Fibroblast of pulmonary artery (primary cell): ENCODE measurements at places on chromosomes 4 and X.

GRCh38 chr4:122978789-122979188, 56.4 kb upstream of the NUDT6 start:
- DNase-seq: no peak

DNA sequence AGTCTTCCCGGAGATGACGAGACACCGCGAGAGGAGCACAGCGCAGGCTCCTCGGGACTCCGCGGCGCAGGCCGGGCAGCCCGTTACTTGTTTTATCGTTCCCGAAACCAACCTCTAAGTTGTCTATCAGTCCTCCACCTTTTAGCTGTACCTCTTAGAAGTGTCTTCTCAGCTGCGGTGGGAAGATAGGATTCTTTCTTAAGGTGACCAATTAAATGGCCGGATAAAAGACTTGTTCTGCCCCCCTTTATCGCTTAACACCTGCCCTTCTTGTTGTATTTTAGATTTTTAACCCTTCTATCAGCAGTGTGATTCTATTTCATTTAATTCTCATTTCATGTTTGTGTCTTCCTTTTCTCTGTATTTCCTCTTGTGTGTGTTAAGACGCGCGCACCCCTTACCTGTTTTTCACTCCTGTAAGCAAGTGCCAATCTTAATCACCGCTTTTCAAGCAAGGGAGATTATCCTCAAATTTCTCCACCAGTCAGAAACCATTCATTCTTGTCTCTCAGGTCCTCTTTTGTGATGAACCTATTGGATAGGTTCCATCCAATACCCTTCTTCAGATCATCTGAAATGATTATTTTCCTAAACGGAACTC, at the start of gene SLC9B2:
Gene SLC9B2, minus strand, starts transcription at position 15 of the 601 bp plus-strand sequence. CDS start 9,211 bp downstream, outside the sequence.
- DNase-seq: no peak

DNA sequence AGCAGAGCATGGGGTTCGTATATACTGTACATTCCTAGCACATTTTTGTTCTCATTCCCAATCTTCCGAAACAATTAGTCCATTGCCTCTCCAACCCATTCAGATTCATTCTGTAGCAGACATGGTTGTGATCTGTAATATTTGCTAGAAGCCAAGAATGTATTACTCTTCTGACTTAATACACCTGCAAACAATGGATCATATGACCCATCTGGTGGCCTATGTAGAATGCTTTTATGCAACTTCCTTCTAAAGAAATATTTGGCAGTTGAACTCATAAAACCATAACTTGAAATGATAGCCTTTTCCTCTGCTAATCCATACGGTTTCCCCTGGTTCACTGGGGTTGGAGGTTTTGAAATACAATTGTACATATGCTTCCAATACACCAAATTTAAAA, 32.8 kb upstream of the SGMS2 start:
- DNase-seq: peak; percentile 12

- DNase-seq: no peak
Observed at GRCh38 chr4:1098311-1098925, 14.9 kb downstream of the RNF212 start.

GRCh38 chrX:10597871-10598270, 22.5 kb downstream of the MID1 start:
- DNase-seq: peak; percentile 61

DNA sequence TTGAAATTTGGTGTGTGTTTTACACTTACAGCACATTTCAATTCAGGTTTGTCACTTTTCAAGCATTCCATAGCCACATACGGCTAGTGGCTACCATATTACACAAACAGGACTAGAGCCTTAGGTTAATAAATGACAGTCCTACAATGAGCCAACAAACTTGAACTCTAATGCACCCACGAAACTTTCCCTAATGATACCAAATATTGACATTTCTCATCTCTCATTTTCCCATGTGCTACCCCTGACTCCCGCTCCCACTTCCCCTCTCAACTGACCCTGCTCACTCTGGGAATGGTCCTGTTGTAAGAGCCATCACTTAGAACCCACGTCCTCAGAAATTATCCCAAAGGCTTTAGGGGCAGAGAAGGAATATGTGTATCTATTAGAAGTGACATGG, 4.9 kb upstream of the TLR10 start:
- DNase-seq: no peak

DNA sequence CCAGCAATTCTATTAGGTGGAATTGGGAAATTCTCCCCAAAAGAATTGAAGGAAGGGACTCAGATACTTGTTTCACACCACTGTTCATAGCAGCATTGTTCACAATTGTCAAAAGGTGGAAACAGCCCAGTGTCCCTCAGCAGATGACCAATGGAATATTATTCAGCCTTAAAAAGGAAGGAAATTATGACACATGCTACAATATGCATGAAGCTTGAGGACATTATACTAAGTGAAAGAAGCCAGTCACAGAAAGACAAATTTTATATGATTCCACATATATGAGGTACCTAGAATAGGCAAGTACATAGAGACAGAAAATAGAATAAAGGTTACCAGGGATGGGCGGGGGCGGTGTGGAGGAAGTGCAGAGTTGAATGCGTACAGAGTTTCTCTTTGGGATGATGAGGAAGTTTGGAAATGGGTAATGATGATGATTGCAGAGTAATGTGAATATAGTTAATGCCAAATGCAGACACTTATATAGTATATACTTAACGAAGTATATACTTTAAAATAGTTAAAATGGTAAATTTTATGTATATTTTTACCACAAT, 29.6 kb downstream of the DOCK11 start:
- no peak for DNase-seq

DNA sequence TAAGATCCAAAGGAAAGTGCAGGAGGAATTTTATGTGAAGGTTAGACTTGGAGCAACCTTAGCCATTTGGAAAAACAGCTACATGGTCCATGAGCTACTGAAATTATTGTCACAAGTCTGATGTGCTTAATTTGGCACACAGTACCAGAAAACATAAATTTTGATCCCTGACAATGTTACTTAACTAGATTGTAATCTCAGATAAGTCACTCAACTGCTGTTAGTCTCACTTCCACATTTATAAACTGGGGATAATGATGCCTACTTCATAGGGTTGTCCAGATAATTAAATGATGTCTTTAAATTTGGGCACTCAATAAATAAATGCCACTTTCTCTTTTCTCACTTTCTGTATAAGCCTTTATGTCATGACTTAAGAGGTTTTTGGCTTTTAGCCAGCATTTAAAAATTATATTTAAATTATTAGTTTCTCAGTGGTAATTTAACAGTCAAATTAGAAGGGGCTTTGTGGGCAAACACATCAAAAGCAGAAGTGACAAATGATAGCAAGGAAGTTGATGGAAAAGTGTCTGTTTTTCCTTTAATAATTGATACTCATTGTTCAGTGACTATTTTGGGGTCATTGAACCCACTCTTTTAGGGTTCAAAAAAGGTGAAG, 58.3 kb downstream of the PAQR3 start:
- no peak for DNase-seq

- DNase-seq: no peak
Observed at GRCh38 chr4:11546391-11547175, 117.9 kb upstream of the HS3ST1 start.

GRCh38 chrX:13013363-13014110, 30.9 kb downstream of the FAM9C start:
- peak; percentile 72 for DNase-seq

DNA sequence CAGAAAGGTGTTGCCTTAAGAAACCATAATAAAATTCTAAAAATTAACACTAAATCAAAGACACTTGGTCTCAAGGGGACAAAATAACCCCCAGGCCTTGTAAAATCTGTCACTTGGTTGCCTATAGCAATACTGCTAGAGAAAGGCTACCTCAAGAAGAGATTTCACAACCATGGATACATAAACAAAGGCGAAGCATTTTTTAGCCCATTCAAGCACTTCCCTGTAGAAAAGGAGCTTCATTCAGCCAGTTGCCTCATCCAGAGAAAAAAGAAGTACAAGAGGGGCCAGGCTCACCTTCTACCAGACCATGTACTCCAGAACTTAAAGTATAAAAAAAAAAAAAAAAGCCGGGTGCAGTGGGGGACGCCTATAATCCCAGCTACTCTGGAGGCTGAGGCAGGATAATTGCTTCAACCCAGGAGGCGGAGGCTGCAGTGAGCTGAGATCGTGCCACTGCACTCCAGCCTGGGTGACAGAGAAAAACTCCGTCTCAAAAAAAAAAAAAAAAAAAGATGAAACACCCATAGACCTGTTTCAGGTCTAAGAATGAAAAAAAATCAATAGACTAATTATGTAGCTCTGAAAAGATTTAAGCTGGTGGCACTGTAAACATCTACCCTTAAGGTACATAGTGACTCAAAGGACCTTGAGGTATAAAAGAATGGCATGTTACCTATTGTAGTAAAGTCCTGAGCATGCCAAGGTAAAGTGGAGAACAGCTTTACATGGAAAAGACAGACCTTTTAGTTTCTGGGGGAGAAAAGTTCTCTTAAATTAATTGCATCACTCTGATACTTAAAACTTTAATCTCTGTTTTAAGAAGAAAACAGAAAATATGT, 18.0 kb downstream of the RUFY3 start:
- DNase-seq: no peak

DNA sequence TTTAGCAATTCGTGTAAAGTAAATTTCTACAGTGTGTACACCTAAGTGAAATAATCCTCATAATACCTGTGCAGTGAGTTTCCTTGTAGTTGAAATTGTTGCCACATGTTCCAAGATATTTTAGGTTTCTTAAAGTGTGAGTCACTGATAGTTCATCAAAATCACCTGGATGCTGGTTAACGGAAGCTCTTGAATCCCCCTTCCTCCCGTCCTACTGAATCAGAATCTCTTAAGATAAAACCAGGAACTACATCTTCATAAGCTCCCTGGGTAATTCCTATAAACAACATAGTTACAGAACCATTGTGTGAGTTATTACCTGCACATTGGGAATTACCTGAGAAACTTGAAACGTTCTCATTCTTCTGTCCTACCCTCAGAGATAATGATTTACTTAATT, 197.4 kb upstream of the HS3ST1 start:
- no peak for DNase-seq

DNA sequence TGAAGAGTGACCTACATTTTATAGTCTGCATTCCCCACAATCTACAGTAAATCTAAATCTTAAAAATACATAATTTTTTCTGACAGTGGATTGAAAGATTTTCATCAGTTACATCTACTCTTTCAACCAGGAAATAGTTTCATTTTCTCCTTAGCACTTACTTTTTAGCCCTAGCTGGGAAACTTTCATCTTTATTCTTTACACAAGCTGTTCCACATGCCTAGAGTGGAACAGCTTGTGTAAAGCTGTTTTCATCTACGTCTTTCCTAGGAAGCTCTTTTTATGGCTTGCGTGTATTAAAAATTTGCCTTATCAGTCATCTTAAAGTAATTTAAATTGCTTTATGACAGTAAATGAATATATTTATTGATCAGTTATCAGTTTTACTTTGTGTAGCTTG, 40.5 kb downstream of the RBPJ start:
- DNase-seq: no peak

DNA sequence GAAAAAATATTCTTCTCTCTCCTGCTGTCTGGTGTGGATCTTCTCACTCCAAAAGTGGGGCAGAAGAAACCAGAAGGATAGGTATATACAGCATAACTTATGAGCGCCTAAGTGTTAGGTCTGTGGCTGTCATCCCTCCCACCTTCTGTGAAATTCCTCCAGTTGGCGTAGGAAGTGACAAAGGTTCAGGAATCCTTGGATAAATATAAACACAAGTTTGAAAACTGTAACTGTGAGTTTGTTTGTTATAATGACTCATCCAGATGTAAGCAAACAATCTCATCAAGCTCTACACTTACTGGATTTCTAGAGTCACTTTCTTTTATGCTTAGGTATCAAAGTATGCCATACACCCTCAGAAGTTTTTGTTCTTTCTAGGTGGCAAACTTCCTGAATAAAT, 405.2 kb downstream of the FAT4 start:
- DNase-seq: peak; percentile 37

- peak; percentile 75 for DNase-seq
Observed at GRCh38 chrX:109826954-109827708, 94.1 kb upstream of the ACSL4 start.

GRCh38 chr4:106114270-106114669, 201.7 kb downstream of the TBCK start:
- DNase-seq: no peak

DNA sequence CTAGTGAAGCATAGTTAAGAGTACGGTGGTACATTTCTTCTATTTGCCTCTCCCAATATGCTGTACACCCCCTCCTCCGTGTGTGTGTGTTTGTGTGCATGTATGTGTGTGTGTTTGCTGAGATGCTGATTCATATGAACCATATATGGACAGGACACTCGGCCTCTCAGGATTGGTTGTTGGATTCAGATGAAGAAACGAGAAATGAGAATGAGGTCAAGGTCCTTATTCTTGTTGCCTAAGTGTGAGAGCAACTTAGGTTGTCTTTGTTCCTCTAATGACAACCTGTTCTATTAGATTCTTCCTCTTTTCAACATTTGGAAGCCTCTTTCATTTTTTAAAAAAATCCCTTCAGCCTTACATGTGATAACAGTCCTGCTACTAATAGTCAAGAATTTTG, 1387.6 kb downstream of the STIM2 start:
- no peak for DNase-seq

GRCh38 chr4:6788123-6788522, 5.6 kb downstream of the KIAA0232 start:
- DNase-seq: no peak

- DNase-seq: no peak
Observed at GRCh38 chr4:82450966-82451755, 20.8 kb downstream of the ENOPH1 start.
